ENCODE measurements at places on chromosomes 7 and 10.

- no peak for DNase-seq
Measured at GRCh38 chr10:25682203-25682851, 251.7 kb upstream of the MYO3A start.

DNA sequence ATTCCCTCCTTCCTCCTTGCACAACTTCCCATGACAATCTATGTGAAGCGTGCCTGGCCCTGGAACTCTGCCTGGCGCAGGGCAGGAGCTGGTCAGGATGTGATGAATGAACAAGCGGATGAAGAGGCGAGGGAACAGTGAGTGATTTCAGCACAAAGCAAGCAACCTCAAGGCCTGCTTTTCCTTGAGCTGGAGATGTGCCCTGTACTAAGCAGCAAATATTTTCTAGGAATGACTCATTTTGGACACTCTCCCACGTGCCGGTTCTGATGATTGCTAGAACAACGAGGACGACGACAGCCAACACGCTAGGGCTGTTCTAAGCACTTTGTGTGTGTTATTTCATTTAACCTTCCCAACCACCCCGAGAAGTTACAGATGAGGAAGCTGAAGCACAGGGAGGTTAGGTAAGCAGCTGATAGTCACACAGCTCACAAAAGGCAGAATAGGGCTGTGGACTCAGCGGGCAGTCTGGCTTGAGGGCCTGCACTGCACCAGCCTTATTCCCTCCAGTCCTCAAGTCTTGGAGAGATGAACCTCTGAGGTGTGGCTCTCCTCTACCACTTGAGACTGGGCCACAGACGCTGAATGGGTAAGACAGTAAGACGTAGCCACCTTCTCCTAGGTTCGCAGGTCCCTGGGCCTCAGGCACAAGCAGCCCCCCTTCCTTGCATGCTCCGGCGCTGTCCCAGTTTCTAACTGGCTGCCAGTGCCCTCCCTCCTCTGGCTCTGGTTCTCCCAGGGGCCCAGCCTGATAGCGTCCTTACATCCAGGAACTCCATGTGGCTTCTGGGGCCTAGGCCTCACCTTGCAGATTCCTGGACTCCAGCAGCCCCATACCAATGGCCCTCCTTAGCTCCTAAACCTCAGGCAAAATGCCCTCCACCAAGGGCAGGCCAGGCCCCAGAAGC, 59.0 kb downstream of the YKT6 start:
- DNase-seq, result no peak

DNA sequence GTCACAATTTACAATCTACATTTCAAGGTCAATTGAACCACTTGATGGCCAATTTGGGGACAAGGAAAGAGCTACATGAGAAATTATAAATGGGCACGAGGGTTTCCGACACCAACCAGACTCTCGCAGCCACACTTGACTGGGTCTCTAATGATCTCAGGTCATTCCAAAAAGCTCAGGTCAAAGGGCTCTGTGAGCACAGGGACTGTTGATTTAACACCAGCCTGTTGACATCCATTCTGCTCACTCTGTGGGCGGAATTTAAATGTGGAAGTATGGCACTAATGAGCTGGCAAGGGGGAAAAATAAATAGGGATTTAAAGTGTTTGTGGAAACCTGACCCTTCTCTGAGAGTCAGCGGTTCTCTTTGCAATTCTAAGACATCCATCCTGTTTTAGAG, 810.7 kb upstream of the AUTS2 start:
- no peak for DNase-seq

DNA sequence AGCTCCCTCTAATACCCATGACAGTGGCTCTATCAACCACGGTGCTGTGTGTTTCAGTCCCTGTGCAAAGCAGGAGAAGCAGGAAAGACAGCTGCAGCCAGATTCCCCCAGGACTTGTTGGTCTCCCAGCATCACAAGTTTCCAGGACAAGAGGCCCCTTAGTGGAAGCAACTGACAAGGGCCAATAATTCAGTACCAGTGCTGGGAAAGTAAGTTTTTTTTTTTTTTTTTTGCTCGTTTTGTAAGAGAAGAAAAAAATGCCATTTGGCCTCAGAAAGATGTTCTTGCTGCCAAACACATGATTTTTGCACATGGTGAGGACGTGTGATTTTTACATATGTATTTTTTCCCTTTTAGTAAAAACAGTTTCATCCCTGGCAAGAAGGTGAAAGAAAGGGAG, 284.2 kb upstream of the ZMIZ1 start:
- no peak for DNase-seq
